ENCODE measurements at places on chromosomes 4 and X.

DNA sequence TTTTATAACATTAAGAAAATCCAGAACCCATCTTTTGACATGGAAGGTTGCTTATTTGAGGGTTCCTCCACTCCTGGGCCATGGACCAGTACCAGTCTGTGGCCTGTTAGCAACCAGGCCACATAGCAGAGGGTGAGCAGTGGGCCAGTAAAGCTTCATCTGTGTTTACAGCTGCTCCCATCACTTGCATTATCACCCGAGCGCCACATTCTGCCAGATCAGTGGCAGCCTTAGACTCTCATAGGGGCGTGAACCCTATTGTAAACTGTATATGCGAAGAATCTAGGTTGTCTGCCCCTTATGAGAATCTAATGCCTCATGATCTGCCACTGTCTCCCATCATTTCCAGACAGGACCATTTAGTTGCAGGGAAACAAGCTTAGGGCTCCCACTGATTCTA lies 58.6 kb downstream of the NDST4 start:
- no peak for DNase-seq

DNA sequence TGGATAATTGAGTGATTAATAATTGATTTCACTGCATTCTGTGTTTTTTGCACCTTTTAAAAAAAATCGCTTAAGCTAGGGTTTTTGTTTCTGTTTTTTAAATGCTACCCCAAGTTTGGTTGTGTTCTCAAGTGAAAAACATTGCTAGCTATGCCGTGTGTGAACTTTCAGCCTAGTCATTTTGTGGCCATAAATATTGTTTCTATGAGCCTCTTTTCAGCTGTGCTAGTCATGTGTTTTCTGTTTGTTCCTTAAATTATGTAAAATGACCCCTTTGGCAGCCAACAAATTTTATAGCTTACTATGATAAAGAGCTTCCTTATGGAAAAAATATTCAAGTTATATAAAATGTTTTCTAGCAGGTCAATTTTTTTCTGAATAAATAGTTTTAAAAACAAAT lies 59.1 kb downstream of the GALNT7 start:
- no peak for DNase-seq

DNA sequence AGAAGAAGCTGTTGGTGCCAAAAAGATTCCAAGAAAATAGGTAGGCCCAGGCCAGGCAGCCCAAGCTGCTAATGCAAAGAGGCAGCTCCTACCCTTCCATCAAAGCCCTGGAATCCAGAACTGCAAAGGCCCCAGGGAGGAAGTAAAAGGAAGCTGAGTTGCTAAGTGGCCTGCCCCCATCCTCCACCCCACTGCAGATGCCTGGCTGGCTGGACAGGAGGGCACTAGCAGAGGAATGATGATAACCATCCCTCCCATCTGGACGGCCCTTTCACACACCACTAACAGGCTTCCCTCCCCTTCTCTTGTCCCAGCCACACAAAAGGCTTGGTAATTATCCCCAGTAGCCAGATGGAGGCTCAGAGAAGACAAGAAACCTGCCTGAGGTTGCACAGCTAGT lies 32.4 kb upstream of the PJA1 start:
- no peak for DNase-seq

DNA sequence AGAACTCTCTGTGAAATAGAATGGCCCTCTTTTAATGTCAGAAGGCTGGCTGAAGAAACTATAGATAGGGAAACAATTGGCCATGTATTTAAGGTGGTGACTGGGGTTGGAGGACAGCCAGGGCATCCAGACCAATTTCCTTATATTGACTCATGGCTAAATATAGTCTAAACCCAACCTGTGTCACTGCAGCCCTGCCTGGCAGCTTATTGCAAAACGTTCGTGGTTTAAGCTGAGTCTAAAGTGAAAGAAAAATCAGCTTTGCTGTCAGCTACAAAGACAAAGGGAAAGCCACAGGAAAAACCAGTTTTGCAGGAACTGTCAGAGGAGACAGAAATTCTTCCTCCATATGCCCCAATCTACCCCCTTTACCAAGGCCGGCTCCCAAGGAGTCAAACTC lies 902.8 kb upstream of the NDST4 start:
- DNase-seq: no peak

DNA sequence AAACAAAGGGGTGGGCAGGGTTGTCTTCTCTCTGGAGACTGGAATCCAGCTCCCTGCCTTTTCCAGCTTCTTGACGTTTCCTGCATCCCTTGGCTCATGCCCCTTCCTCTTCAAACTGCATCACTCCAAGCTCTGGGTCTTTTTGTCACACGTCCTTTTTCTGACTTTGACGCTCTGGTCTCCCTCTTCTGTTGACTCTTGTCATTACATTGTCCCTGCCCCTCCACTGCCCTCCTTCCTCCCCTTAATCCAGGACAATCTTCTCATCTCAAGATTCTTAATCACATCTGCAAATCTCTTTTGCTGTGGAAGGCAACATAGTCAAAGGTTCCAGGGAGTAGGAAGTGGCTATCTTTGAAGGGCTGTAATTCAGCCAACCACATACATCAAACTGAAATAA lies 178.3 kb downstream of the TMA16 start:
- DNase-seq: no peak
